Sigmoid colon (tissue), 7 donors: ENCODE measurements at places on chromosomes 16 and 17. TPM values are rescaled to one million over a fixed set of nuclear protein-coding genes. Genes with fewer than 3 reads are reported as not detected.

DNA sequence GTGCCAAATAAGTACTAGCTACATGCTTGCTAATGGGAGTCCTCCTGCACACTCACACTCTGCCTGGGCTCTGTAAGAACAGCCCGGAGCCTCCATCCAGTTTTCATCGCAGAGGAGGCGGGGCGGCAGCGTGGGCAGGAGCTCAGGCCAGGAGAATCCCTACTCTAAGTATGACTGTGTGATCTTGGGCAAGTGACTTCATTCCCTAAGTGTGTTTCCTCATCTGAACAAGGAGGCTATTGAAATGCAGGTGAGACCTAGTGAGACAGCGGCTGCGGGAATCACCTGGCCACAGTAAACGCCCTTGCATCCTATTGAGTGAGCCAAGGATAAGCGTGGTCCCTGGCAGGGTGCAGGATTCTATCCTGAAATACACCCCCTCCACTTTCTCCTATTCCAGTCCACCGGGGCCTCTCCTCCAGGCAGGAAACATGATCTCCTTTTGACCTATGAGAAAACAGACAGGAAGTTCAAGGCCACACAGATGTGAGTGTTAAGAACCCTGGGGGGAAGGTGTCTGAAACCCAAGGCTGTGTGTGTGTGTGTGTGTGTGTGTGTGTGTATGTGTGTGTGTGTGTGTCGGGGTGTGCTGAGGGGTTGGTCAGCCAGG is 5.2 kb upstream of the RAI1 start:
- no peaks in the 10 kb centered on the region for H3K27me3 ChIP-seq
- no peak overlapping the region for H3K27ac ChIP-seq
- H3K36me3 ChIP-seq: no peaks in the 10 kb centered on the region
- DNase-seq: no peak

GRCh38 chr17:48719642-48720265 is 2.6 kb downstream of the PRAC1 start:
- H3K4me1 ChIP-seq: peaks cover 39% of the 10 kb centered on the region
- H3K4me3 ChIP-seq: peak overlapping the region; percentile 16
- peak; percentile 43 for DNase-seq
- H3K27me3 ChIP-seq: peaks cover 99% of the 10 kb centered on the region
- no peak overlapping the region for H3K27ac ChIP-seq

GRCh38 chr16:71711789-71712188 is 12.7 kb downstream of the PHLPP2 start:
- DNase-seq: no peak
- no peaks in the 10 kb centered on the region for H3K4me1 ChIP-seq
- H3K27ac ChIP-seq: no peak overlapping the region
- no peak overlapping the region for H3K4me3 ChIP-seq

DNA sequence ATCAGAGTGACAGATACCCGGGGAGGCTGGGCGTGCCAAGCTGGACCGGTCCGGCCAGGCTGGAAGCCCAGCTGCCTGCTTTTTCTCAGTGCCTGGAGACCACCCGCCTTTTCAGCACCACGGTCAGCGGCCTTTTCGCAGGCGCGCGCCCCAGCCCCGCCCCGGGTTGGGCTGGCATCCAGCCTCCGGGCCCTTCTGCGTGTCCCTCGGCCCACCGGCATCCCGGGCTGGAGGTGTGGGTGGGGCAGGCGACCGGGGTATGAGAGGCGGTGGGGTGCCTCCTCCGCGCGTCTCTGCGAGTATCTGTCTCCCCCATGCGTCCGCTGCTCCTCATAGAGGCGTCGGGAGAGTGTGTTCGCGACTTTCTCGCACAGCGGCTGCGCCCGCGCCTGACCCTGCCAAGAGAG is 102.5 kb downstream of the MRM1 start:
- no peak for DNase-seq
- H3K27me3 ChIP-seq: peaks cover 26% of the 10 kb centered on the region
- peaks cover 4% of the 10 kb centered on the region for H3K4me1 ChIP-seq
- H3K36me3 ChIP-seq: no peaks in the 10 kb centered on the region
- H3K27ac ChIP-seq: no peak overlapping the region
- H3K4me3 ChIP-seq: no peak overlapping the region

DNA sequence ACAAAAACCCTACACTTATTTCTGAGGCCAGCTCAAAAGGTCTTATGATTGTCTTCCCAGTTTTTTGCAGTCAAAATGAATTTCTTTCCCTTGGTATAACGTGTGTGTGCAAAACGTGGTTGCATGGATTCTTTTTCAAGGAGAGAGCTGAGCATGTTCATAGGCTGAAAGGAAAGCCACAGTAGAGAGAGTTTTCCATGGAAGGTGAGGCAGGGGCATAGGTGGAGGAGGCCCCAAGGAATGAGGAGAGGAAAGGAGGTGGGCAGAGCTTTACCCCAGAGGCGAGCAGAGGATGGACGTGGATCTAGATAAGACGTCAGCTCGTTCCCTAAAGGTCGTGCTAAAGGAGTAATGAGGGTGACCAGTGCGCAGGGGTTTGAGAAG is 22.8 kb downstream of the TRPV2 start:
- peak overlapping the region; percentile 68 for H3K4me3 ChIP-seq
- H3K36me3 ChIP-seq: peaks cover 7% of the 10 kb centered on the region
- peaks cover 44% of the 10 kb centered on the region for H3K4me1 ChIP-seq
- DNase-seq: no peak
- H3K27ac ChIP-seq: peak overlapping the region; percentile 83
- no peaks in the 10 kb centered on the region for H3K27me3 ChIP-seq

DNA sequence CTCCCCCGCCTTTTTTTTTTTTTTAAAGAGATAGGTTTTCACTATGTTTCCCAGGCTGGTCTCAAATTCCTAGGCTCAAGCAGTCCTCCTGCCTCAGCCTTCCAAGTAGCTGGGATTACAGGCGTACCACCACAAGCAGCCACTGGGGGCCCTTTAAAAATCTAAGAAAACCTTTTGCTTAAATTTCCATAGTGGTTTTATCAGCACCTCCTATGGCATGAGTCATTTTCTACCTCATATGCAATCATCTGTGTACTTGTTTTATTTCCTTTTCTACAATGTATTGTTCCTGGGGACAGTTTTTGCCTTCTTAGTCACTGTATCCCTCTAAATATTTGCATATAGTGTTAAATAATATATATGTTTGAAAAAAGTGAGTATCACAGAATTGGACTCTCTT is 29.2 kb downstream of the GNA13 start:
- no peak for DNase-seq
- H3K36me3 ChIP-seq: no peaks in the 10 kb centered on the region
- H3K4me1 ChIP-seq: peaks cover 69% of the 10 kb centered on the region
- no peak overlapping the region for H3K27ac ChIP-seq
- no peak overlapping the region for H3K4me3 ChIP-seq

GRCh38 chr17:64326420-64327054 is 63.5 kb upstream of the TEX2 start:
- peak; percentile 81 for DNase-seq
- no peaks in the 10 kb centered on the region for H3K36me3 ChIP-seq
- peaks cover 3% of the 10 kb centered on the region for H3K4me1 ChIP-seq

- no peak overlapping the region for H3K27ac ChIP-seq
- H3K4me1 ChIP-seq: peaks cover 7% of the 10 kb centered on the region
Observed at GRCh38 chr17:63735691-63736090, 5.9 kb downstream of the STRADA start.

DNA sequence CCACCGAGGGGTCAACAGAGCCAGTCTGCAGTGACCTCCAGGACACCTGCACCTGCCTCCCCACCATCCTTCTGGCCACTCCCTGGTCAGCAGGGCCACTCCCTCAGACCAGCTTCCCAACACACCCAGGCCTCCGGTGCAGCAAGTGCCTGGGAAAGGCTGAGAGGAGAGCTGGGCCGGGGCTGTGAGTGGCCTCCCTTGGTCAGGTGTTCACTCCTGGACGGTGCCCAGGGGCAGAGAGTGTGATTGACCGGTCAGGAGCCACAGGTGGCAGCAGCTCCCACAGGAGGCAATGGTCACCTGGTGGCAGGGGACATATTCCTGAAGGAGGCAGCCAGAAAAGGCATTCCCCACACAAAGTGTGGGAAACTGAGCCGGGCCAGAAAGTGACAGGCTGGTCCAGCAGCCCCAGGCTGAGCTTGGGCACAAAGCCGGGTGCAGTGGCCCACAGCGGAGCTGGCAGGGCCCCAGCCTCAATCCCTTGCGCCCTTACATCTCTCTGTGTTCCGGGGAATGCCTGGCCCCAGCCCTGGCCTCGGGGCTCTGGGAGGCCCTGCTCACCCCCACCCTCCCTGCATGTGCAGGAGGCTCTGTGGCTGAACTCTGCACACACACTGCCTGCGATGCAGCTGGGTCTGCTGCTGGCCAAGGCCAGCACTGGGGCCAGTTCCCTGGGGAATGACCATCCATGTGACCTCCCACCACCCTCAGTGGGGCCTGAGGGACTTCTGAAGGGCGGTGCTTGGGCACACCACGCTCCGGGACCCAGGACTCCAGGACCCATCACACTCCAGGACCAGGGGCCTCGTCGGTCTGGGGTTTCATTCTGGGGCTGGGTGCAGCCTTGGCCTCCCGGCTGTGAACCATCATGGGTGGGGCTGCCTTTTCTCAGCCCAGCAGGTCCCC is 1.2 kb upstream of the C17orf99 start:
- no peaks in the 10 kb centered on the region for H3K27me3 ChIP-seq
- H3K27ac ChIP-seq: peak overlapping the region; percentile 57
- no peak overlapping the region for H3K4me3 ChIP-seq
- H3K36me3 ChIP-seq: no peaks in the 10 kb centered on the region
- H3K4me1 ChIP-seq: peaks cover 37% of the 10 kb centered on the region
- DNase-seq: peak; percentile 80

GRCh38 chr16:83355570-83356218 is 452.1 kb upstream of the HSBP1 start:
- no peak for DNase-seq
- H3K27ac ChIP-seq: no peak overlapping the region
- no peaks in the 10 kb centered on the region for H3K4me1 ChIP-seq
- no peak overlapping the region for H3K4me3 ChIP-seq

GRCh38 chr16:52408191-52408845 is 138.6 kb downstream of the TOX3 start:
- no peak for DNase-seq
- H3K36me3 ChIP-seq: no peaks in the 10 kb centered on the region
- peaks cover 10% of the 10 kb centered on the region for H3K4me1 ChIP-seq
- no peak overlapping the region for H3K27ac ChIP-seq
- no peak overlapping the region for H3K4me3 ChIP-seq
- H3K27me3 ChIP-seq: no peaks in the 10 kb centered on the region

Gene SLC16A13
- 1.1 TPM for total RNA-seq

Gene NAT9
- total RNA-seq: 14.3 TPM
